Left ventricle myocardium inferior (tissue), 1 donor: ENCODE measurements at places on chromosomes 7 and 10. TPM values are rescaled to one million over a fixed set of nuclear protein-coding genes. Genes with fewer than 3 reads are reported as not detected.
A peak's percentile ranks its signal among the peaks of the same experiment; 100 is the strongest.

TMEM176B gene
- total RNA-seq: 34.0 TPM

TYW1B gene
- total RNA-seq: 2.5 TPM

SMKR1 gene
- not detected for total RNA-seq

CYP26A1 gene
- not detected for total RNA-seq

PNLIP gene
- total RNA-seq: not detected

CDK14 gene
- total RNA-seq: 18.7 TPM

TMEM270 gene
- total RNA-seq: not detected

DNA sequence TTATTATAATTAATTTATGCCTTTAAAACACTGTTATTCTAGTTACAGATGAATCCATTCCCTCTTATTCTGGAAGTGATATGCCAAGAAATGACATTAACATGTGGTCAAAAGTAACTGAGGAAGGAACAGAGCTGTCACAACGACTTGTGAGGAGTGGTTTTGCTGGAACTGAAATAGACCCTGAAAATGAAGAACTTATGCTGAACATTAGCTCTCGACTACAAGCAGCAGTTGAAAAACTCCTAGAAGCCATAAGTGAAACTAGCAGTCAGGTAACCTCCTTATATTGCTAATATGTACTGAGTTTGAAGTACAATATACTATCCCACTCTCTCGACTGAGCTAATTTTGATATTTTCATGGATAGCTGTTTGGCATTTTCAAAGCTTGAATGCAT is 81.6 kb downstream of the CYP51A1 start:
- no peaks in the 10 kb centered on the region for H3K27me3 ChIP-seq
- peaks cover 40% of the 10 kb centered on the region for H3K4me1 ChIP-seq
- H3K36me3 ChIP-seq: peaks cover 42% of the 10 kb centered on the region

DNA sequence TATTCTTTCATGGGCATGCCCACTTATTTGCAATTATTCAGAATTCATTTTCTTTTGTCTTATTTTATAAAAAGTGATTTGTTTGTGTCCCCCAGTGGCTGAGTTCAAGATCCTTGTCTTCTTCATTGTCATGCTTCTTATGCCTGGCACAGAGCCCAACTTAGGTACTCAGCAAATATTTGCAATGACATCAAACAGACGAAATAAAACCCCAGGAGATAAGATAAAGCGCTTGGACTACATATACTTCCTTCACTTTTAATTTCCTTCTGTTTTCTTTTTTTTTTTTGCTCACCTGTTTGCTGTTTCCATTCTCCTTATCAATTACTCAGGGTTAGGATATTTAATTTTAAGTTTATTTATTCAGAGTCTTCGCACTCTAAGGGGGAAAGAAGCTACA is 225.0 kb downstream of the SDHAF3 start:
- H3K27me3 ChIP-seq: no peaks in the 10 kb centered on the region
- H3K4me1 ChIP-seq: no peaks in the 10 kb centered on the region
- H3K27ac ChIP-seq: no peak overlapping the region
- H3K4me3 ChIP-seq: no peak overlapping the region

GRCh38 chr7:94030634-94031033 is 26.5 kb upstream of the BET1 start:
- no peak for DNase-seq
- no peaks in the 10 kb centered on the region for H3K36me3 ChIP-seq
- H3K4me3 ChIP-seq: no peak overlapping the region
- no peak overlapping the region for H3K27ac ChIP-seq

DNA sequence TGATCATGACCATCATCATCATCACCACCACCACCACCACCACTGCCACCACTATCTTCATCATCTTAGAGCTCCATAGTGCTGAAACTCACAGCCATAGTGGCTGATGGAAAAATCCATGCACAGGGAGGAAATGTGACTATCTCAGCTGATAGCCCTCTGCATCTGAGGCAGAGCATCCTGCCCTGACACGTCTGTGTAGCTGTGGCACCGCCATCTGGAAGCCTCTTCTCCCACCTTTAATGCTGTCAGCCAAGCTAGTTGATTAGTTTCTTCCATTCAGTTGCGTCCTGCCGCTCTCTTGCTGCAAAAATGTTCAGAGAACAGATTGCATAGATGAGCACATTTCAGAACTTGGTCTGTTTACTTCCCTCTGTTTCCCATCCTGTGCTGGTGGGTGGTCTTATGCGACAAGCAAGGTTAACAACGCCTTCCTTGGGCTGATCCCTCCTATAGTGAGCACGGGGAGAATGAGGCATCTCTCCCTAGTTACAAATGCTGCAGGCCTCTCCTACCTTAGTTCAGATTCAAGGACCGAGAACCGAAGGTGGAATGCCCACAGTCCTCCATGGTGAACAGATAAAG is 478.6 kb downstream of the PLXNA4 start:
- no peaks in the 10 kb centered on the region for H3K36me3 ChIP-seq
- H3K27ac ChIP-seq: no peak overlapping the region
- no peak for DNase-seq
- H3K27me3 ChIP-seq: no peaks in the 10 kb centered on the region
- H3K4me3 ChIP-seq: no peak overlapping the region
- H3K4me1 ChIP-seq: no peaks in the 10 kb centered on the region

- no peak for DNase-seq
- H3K4me1 ChIP-seq: no peaks in the 10 kb centered on the region
- no peaks in the 10 kb centered on the region for H3K27me3 ChIP-seq
- H3K27ac ChIP-seq: no peak overlapping the region
- H3K36me3 ChIP-seq: no peaks in the 10 kb centered on the region
Measured at GRCh38 chr7:15308821-15309220, 253.0 kb downstream of the AGMO start.

DNA sequence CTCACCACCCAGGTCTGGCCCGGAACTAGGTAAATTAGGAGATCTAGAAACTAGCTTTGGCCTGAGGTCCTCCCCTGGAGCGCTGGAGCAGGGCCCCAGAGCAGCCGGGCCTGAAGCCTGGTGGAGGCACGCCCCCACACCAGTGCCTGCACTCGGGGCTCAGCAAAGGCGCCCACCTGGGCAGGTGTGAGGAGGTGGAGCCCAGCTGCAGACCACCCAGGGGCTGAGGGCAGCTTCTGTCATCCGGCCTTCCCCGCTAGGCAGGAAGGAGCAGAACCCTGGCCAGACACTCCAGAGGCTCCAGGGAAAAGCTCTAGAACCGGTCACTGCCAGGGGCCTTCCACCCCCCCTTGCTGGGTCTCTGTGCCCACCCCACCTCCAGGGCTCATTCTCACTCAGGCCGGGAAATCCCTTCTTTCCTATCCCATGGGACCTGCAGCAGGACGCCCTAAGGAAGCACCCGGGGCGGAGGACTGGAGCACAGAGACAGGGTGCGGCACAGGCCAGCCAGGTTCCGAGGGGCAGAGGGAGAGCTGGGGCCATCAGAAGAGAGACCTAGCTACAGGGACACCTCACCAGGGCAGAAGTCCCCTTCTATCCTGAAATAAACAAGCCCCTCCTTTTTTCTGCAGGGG is 161.2 kb downstream of the NRF1 start:
- no peak overlapping the region for H3K27ac ChIP-seq
- H3K27me3 ChIP-seq: peaks cover 73% of the 10 kb centered on the region

- H3K36me3 ChIP-seq: peaks cover 21% of the 10 kb centered on the region
- DNase-seq: no peak
- H3K4me1 ChIP-seq: peaks cover 37% of the 10 kb centered on the region
- H3K4me3 ChIP-seq: no peak overlapping the region
- no peak overlapping the region for H3K27ac ChIP-seq
Measured at GRCh38 chr10:27514243-27514642, 10.1 kb downstream of the RAB18 start.

- H3K4me1 ChIP-seq: peaks cover 47% of the 10 kb centered on the region
- no peak overlapping the region for H3K4me3 ChIP-seq
- peak overlapping the region; percentile 63 for H3K27ac ChIP-seq
- peak; percentile 77 for DNase-seq
Measured at GRCh38 chr10:100370714-100371481, 23.9 kb downstream of the SCD start.

- no peak overlapping the region for H3K4me3 ChIP-seq
- no peaks in the 10 kb centered on the region for H3K36me3 ChIP-seq
- DNase-seq: no peak
- no peak overlapping the region for H3K27ac ChIP-seq
- H3K4me1 ChIP-seq: no peaks in the 10 kb centered on the region
- H3K27me3 ChIP-seq: no peaks in the 10 kb centered on the region
Measured at GRCh38 chr7:23653942-23654341, 26.1 kb upstream of the FAM221A start.

DNA sequence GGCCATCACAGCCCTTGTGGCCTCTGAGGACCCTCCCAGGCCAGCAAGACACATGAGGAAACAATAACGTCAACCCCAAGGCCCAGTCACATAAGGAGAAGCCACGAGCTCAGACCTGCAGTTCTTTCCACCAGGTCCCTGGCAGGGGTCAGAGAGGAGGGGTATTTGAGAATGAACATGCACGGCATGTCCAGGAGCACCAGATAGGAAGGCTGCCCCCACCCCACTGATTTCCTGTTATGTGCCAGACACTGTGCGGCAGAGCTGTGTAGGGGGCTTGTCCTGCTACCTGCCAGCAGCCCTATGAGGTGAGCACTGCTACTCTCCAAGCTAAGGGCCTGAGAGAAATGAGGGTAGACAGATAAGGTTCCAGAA is 40.7 kb upstream of the ZMIZ1 start:
- H3K27me3 ChIP-seq: no peaks in the 10 kb centered on the region
- no peak overlapping the region for H3K4me3 ChIP-seq
- H3K4me1 ChIP-seq: peaks cover 27% of the 10 kb centered on the region
- H3K27ac ChIP-seq: no peak overlapping the region
- H3K36me3 ChIP-seq: no peaks in the 10 kb centered on the region

- no peak for DNase-seq
- no peak overlapping the region for H3K4me3 ChIP-seq
- H3K36me3 ChIP-seq: no peaks in the 10 kb centered on the region
- H3K27ac ChIP-seq: no peak overlapping the region
Measured at GRCh38 chr7:12766416-12766815, 79.0 kb downstream of the ARL4A start.

DNA sequence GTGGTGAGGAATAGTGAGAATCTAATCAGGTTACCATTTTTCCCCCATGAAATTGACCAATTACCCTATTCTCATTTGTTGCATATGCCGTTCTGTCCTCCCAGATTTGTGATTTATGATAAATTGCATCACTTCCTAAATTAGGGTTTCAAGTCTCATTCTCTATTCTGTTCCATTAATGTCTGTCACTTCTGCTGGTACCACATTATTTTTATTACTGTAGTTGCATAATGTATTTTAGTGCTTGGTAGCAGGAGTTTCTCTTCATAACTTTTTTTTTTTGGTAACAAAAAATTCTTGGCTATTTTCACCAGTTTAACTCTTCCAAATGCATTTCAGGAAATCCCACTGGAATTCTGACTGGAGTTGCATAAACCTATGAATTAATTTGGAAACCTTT is 44.0 kb upstream of the FAM133B start:
- H3K4me1 ChIP-seq: peaks cover 64% of the 10 kb centered on the region
- no peaks in the 10 kb centered on the region for H3K36me3 ChIP-seq
- H3K27ac ChIP-seq: peak overlapping the region; percentile 83
- DNase-seq: no peak
- no peaks in the 10 kb centered on the region for H3K27me3 ChIP-seq
- H3K4me3 ChIP-seq: no peak overlapping the region

GRCh38 chr10:78950656-78951587 is 117.8 kb upstream of the ZMIZ1 start:
- H3K27me3 ChIP-seq: no peaks in the 10 kb centered on the region
- DNase-seq: no peak
- H3K4me1 ChIP-seq: peaks cover 31% of the 10 kb centered on the region
- H3K4me3 ChIP-seq: no peak overlapping the region
- H3K27ac ChIP-seq: no peak overlapping the region

- H3K36me3 ChIP-seq: no peaks in the 10 kb centered on the region
- no peaks in the 10 kb centered on the region for H3K27me3 ChIP-seq
- no peak overlapping the region for H3K4me3 ChIP-seq
Measured at GRCh38 chr7:49398746-49399145, 374.7 kb upstream of the VWC2 start.

GRCh38 chr7:41459183-41459582 is 243.7 kb downstream of the INHBA start:
- no peak overlapping the region for H3K27ac ChIP-seq
- no peak for DNase-seq
- H3K4me1 ChIP-seq: no peaks in the 10 kb centered on the region
- no peaks in the 10 kb centered on the region for H3K27me3 ChIP-seq

- H3K36me3 ChIP-seq: no peaks in the 10 kb centered on the region
- DNase-seq: no peak
- no peak overlapping the region for H3K4me3 ChIP-seq
- H3K27ac ChIP-seq: no peak overlapping the region
- H3K4me1 ChIP-seq: no peaks in the 10 kb centered on the region
- no peaks in the 10 kb centered on the region for H3K27me3 ChIP-seq
Measured at GRCh38 chr7:11434366-11434765, 397.6 kb downstream of the THSD7A start.

GRCh38 chr7:157928808-157929425 is 592.1 kb downstream of the DNAJB6 start:
- no peaks in the 10 kb centered on the region for H3K4me1 ChIP-seq
- H3K36me3 ChIP-seq: no peaks in the 10 kb centered on the region
- DNase-seq: no peak

GRCh38 chr7:72023926-72024325 is 388.2 kb downstream of the CALN1 start:
- DNase-seq: no peak
- H3K27ac ChIP-seq: no peak overlapping the region
- no peak overlapping the region for H3K4me3 ChIP-seq
- H3K4me1 ChIP-seq: no peaks in the 10 kb centered on the region

DNA sequence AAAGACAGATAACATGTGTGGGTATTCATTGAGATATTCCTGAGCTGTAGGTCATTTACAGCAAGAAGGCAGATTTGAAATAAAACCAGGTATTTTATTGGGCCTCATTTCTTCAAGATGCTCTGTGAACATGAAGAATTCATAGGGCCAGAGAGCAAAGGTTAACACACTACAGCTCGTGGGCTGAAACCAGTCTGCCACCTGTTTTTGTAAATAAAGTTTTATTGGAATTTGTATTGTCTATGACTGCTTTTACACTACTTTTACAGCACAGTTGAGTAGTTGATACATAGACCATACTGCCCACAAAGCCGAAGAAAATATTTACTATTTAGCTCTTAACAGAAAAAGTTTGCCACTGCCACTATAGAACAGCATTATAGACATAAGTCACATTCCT is 22.1 kb upstream of the LIPA start:
- no peaks in the 10 kb centered on the region for H3K36me3 ChIP-seq
- no peak overlapping the region for H3K27ac ChIP-seq
- H3K4me1 ChIP-seq: peaks cover 26% of the 10 kb centered on the region
- no peak for DNase-seq
- H3K27me3 ChIP-seq: no peaks in the 10 kb centered on the region
